ENCODE measurements at places on chromosomes 13 and 19. TPM values are rescaled to one million over a fixed set of nuclear protein-coding genes. Genes with fewer than 3 reads are reported as not detected.

DNA sequence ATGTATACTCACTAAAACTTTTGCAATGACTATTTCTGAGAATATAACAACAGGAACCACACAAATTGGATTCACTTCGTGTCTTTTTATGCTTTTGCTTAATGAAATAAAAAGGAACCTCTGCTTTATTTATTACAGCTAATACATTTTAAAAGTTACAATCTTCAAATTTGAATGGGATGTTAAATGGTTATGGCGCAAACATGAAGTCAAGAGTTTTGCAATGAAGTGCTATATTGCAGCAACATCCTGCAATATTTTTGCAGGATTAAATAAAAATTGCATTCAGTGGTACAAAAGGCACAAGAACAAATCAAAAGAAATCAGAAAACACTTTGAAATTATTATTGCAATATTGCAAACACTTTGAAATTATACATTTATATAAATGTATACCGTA, 1519.0 kb upstream of the MIR17HG start:
- H3K36me3 ChIP-seq, result no peaks in the 10 kb centered on the region
- no peaks in the 10 kb centered on the region for H3K4me1 ChIP-seq
- H3K27me3 ChIP-seq, result no peaks in the 10 kb centered on the region
- no peak overlapping the region for H3K27ac ChIP-seq
- no peak overlapping the region for H3K4me3 ChIP-seq

- DNase-seq, result no peak
- peaks cover 7% of the 10 kb centered on the region for H3K4me1 ChIP-seq
- H3K36me3 ChIP-seq, result no peaks in the 10 kb centered on the region
- no peak overlapping the region for H3K4me3 ChIP-seq
- H3K27me3 ChIP-seq, result no peaks in the 10 kb centered on the region
- no peak overlapping the region for H3K27ac ChIP-seq
Measured at GRCh38 chr19:20247016-20247683, 80.1 kb downstream of the ZNF486 start.

- no peak for DNase-seq
- H3K27ac ChIP-seq, result no peak overlapping the region
- H3K36me3 ChIP-seq, result peaks cover 19% of the 10 kb centered on the region
- no peaks in the 10 kb centered on the region for H3K27me3 ChIP-seq
- H3K4me3 ChIP-seq, result no peak overlapping the region
- H3K4me1 ChIP-seq, result peaks cover 6% of the 10 kb centered on the region
Measured at GRCh38 chr13:113220877-113221276, 11.5 kb downstream of the CUL4A start.

Gene TRAPPC2B
- 7.9 TPM for total RNA-seq

Measured in H1 (cell line).